Activated CD8-positive, alpha-beta memory T cell treated with anti-CD3 and anti-CD28 coated beads, Interleukin-2, amount 10 ng/mL, durations not matched to agents 7 days and 5 days (primary cell): ENCODE measurements at places on chromosomes 6 and 20. TPM values are rescaled to one million over a fixed set of nuclear protein-coding genes. Genes with fewer than 3 reads are reported as not detected.

BPIFB2 gene
- not detected for total RNA-seq

SAMD5 gene
- total RNA-seq, result not detected

TSBP1 gene
- not detected for total RNA-seq

IRAK1BP1 gene
- 3.0 TPM for total RNA-seq

SNAP25 gene
- 1.6 TPM for total RNA-seq

SPTLC3 gene
- 0.16 TPM for total RNA-seq

GSTA3 gene
- total RNA-seq, result not detected

SLC22A2 gene
- not detected for total RNA-seq

GRM1 gene
- not detected for total RNA-seq
